ENCODE measurements at places on chromosomes 13 and 19.
A peak's percentile ranks its signal among the peaks of the same experiment; 100 is the strongest.

- no peak for DNase-seq
These were observed 1831.5 kb upstream of the MIR17HG start for GRCh38 chr13:89515948-89516347.

DNA sequence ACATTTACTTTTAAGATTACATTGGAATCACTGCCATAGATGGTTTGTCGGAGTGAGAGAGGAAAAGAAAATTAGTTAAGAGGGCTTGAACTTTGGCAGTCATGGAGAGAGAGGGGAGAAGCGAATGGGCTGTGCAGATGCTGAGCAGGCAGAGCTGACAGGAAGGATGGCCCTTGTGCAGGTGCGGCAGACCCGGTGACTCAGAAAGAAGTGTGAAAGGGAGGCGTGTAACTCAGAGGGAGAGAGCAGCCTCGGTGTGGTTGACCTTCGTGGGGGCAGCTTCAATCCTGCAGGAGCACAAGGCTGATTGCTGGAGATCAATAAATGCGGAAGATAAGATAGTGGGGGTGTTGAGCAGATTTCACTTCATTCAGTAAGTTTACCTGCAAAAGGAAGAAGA lies 76.9 kb downstream of the TNFSF13B start:
- no peak for DNase-seq

DNA sequence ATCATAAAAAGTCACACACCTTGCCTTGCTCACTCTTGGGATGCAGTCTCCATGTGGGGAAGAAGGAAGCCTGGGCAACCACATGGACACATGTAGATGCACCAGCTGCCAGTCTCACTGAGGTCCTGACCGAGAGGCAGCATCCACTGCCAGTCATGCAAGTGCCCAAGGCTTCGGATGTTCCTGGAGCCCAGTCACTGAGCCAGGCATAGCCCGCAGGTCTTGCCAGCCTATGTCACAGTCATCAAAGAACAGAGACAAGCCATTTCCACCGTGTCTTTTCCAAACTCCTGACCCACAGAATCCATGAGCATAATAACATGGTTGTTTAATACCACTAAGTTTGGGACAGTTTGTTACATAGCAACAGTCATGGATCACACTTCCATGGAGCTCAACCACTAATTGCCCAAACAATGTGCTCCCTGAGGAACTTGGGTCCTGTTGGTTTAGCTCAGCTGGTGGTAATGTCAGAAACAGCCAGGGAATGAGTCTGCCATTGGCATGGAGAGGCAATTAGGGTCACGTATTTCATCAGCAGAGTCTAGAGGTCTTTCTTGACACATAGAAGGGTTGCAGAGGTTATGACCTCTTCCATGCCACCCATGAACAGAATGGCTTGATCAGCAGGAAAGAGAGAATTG lies 21.5 kb downstream of the STARD13 start:
- no peak for DNase-seq

DNA sequence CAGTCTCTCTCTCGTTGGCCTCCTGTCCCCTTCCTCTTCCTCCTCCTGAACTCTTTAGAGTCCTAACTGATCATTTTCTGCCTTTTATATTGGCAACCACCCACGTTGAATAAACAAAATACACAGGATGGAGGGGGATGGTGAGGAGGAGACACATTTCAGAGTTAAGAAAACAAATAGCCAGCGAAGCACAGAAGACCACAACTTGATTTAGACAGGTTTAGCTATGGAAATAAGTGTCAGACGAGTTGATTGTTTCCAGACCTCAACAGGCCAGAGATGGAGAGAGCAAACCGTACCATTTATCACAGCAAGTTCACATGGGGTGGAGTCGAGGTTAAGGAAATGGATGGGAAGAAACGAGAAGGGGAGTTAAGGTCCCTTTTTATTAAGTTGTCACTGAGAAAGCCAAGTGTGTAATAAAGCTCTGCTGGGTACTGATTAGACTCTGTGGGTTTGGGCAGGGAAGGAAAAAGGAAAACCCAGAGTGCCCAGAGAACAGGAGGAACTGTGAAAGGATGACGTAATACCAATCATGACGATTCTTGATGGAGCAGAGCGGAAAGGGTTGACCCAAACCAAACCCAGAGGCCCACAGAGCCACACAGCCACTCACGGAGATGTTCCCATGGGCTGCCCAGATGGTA lies 11.1 kb upstream of the SERP2 start:
- DNase-seq = no peak

GRCh38 chr19:4059891-4060620 lies 6.6 kb downstream of the ZBTB7A start:
- DNase-seq = no peak

- no peak for DNase-seq
These were observed 76.0 kb downstream of the RASA3 start for GRCh38 chr13:114056205-114057013.

GRCh38 chr19:22545751-22546150 lies 88.4 kb upstream of the ZNF492 start:
- DNase-seq = no peak

- no peak for DNase-seq
These were observed 80.3 kb upstream of the MRI1 start for GRCh38 chr19:13684021-13684420.

GRCh38 chr19:48676887-48677286 lies 4.1 kb upstream of the NTN5 start:
- no peak for DNase-seq

DNA sequence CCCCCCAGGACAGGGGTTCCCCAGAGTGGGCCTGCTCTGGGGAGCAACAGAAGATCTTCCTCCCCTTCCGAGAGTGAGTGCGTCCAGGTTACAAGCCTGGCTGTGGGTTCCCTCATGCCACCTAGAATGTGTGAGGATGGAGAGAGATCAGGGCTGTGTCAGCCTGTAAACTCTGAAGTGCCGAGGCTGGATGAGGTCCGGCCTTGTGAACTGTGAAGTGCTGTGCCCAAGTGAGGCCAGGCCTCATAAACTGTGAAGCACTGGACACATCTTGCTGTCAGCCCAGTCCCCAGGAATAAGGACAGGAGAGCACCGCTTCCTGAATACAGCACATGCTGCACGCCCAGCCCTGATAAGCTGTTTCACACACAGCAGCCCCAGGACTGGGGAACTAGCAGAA lies 7.6 kb downstream of the KCNN1 start:
- DNase-seq = no peak

GRCh38 chr13:21673539-21673788 lies 2.6 kb downstream of the FGF9 start:
- no peak for DNase-seq

DNA sequence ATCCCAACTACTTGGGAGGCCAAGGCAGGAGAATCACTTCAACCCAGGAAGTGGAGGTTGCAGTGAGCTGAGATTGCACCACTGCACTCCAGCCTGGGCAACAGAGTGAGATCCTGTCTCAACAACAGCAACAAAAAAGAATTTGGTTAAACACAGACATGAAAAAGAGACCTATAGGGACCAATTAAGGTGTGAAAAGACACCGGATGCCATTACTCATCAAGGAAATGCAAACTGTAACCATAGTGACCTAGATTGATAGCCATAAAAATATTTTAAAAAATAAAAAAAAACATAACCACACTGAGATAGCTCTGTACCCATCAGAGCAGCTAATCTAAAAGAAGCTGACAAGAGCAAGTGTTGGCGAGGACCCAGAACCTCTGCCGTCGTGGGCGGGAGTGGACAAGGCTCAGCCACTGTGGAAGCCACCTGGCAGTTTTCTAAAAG lies 37.1 kb upstream of the ISYNA1 start:
- DNase-seq = no peak

- no peak for DNase-seq
These were observed 335.2 kb downstream of the MYO16 start for GRCh38 chr13:108964606-108965005.

GRCh38 chr19:9406798-9407352 lies 28.5 kb downstream of the ZNF266 start:
- DNase-seq = peak; percentile 19

GRCh38 chr13:26749285-26749684 lies 11.3 kb downstream of the GPR12 start:
- no peak for DNase-seq

- no peak for DNase-seq
These were observed 81.2 kb downstream of the TM9SF2 start for GRCh38 chr13:99582511-99582910.

GRCh38 chr13:98327371-98328270 lies 150.6 kb upstream of the RNF113B start:
- DNase-seq = no peak

DNA sequence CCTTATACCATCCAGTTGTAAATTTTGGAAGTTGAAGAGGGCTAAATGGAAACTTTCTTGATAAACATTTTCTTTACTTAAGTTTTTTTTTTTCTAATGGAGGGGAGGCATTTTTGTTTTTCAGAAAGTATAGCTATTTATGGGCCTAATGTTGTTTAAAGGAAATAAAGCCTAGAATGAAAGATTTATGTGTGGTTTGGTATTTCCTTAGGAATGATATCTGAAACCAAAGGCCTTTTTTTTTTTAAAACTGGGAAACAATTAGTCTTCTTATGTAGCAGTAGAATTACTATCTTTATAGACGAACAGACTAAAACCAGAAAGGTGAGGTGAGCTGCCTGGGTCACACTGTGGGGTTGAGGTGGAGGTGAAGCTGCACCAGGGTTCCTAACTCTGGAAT lies 80.1 kb downstream of the ESD start:
- no peak for DNase-seq

- DNase-seq = no peak
These were observed 8.7 kb downstream of the GPR32 start for GRCh38 chr19:50778906-50779430.

GRCh38 chr13:26976313-26976712 lies 195.3 kb downstream of the USP12 start:
- DNase-seq = no peak

Data from activated CD8-positive, alpha-beta memory T cell treated with anti-CD3 and anti-CD28 coated beads for 1 hour (primary cell).